Activated CD4-positive, alpha-beta T cell treated with anti-CD3 and anti-CD28 coated beads for 1 hour (primary cell): ENCODE measurements at places on chromosomes 16 and 17.
A peak's percentile ranks its signal among the peaks of the same experiment; 100 is the strongest.

DNA sequence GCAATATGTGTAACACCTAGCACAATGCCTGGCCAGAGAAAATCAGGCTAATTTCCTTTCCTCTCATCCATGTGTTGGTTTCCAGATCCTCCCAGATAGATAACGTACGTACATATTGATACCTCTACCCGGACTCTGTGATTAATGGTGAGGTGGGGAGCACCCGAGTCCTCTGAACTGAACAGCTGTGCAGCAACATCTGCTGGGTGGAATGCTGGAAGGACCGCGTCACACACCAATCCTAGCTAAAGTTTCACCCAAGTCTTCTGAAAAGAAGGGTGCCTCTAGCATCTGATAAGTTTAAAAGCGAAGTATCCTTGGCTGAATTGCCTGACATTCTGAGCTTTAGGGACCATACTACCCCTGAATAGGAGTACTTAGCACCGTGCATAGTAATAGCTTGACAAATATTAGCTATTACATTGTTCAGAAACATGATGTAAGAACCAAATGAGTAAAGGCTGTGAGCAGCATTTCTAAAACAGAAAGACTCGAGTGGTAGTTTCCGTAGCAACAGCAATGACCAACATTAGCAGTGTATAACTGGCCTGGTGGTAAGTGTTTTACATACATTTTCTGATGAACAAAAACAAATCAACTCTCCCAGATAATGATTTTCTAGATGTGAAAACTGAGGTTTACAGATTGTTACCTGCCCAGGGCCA is 91.4 kb downstream of the SYCE1L start:
- DNase-seq = no peak

- no peak for DNase-seq
These were observed 35.9 kb upstream of the ACSM2B start for GRCh38 chr16:20611975-20612481.

DNA sequence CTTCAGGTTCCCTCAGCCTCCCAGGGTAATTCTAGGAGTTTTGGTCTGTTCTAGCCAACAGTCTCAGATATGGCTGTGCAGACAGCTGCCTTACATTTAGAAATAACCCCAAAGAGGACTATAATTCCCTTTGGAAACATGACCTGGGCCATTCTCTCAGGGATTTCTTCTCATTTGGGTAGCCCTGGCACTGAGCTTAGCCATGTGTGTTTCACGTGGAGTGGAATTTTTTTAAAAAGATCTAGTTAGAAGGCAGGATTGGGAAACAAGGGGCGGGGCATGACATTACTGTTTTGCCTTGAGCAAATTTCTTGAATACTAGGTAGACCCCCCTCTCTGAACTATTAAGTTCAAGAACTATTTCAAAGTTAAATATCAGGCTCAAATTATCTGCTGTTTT is 29.6 kb upstream of the MRC2 start:
- DNase-seq = no peak

DNA sequence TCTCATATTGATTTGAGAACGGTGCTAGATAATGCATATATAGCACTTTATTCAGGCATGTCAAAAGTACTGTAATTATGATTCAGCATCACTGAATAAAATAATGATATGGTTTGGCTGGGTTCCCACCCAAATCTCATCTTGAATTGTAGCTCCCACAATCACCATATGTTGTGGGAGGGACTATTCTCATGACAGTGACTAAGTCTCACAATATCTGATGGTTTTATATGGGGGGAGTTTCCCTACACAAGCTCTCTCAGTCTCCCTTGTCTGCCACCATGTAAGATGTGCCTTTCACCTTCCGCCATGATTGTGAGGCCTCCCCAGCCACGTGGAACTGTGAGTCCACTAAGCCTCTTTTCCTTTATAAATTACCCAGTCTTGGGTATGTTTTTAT is 25.6 kb upstream of the LONP2 start:
- no peak for DNase-seq

DNA sequence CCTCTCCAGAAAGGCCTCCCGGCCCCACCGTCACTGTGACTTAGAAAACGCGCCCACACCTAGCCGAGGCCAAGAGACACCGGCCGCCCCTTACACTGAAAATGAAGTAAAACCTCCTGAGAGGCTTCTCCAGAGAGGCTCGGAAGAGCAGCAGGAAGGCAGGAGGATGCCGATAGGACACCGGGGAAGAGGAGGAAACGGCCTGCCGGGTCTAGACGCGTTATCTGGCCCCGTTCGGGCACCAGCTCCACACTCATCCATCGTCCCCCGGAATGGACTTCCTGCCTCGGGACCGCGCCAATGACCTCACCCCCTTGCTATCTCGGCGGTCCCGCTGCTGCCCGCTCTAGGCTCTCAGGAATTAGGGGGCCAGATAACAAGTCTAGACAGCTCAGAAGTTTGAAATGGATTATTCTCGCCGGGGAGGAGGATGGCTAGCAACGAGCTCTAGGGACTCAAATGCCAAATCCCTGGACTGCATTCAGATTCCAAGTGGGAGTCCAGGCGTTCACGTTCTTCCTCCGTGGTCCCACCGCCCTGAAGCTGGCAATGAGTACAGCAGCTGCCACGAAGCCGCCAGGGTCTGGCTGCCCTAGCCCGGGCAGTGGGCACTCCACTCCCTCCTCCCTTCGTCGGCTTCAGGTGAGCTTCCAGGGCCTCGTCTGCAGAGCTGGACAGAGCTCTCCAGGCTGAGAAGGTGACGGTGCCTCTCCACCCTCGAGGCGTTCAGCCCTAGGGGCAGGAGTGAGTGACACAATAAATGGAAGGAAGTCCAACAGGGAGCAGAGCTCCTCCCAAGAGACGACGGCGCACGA is 350.9 kb downstream of the FOXL1 start:
- no peak for DNase-seq

DNA sequence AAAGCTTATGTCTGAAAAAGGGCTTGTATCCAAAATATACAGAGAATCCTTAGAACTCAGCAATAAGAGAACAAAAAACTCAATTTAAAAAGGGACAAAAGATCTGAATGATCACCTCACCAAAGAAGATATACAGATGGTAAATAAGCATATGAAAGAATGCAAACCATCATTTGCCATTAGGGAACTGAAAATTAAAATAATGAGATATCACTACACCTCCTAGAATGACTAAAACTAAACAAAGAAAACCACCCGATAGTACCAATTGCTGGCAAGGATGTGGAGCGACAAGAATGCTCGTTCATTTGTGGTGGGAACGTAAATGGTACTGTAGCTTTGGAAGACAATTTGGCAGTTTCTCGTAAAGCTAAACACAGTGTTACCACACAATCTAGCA is 66.9 kb upstream of the MPHOSPH6 start:
- no peak for DNase-seq

- no peak for DNase-seq
These were observed 66.4 kb downstream of the METRNL start for GRCh38 chr17:83145831-83146230.

- no peak for DNase-seq
These were observed 14.6 kb upstream of the PITPNA start for GRCh38 chr17:1577182-1577581.

- no peak for DNase-seq
These were observed 49.6 kb upstream of the IRX6 start for GRCh38 chr16:55274391-55274790.

- DNase-seq = no peak
These were observed 342.4 kb upstream of the TBX2 start for GRCh38 chr17:61057257-61057656.

GRCh38 chr16:60060731-60061130 is 1326.6 kb upstream of the GOT2 start:
- DNase-seq = no peak

GRCh38 chr17:40316571-40317344 is 7.8 kb downstream of the RARA start:
- peak; percentile 8 for DNase-seq

GRCh38 chr16:84443166-84443802 is 61.2 kb downstream of the MEAK7 start:
- no peak for DNase-seq

- no peak for DNase-seq
These were observed 28.5 kb upstream of the SLC38A8 start for GRCh38 chr16:84071121-84071520.

- DNase-seq = no peak
These were observed 31.5 kb upstream of the TMEM220 start for GRCh38 chr17:10761281-10761680.

- no peak for DNase-seq
These were observed at the start of gene ASIC2 for GRCh38 chr17:33292981-33293867. Gene ASIC2, minus strand, starts transcription at chr17:33293295.

GRCh38 chr17:3043737-3044365 is 19.6 kb downstream of the OR1D5 start:
- DNase-seq = no peak

DNA sequence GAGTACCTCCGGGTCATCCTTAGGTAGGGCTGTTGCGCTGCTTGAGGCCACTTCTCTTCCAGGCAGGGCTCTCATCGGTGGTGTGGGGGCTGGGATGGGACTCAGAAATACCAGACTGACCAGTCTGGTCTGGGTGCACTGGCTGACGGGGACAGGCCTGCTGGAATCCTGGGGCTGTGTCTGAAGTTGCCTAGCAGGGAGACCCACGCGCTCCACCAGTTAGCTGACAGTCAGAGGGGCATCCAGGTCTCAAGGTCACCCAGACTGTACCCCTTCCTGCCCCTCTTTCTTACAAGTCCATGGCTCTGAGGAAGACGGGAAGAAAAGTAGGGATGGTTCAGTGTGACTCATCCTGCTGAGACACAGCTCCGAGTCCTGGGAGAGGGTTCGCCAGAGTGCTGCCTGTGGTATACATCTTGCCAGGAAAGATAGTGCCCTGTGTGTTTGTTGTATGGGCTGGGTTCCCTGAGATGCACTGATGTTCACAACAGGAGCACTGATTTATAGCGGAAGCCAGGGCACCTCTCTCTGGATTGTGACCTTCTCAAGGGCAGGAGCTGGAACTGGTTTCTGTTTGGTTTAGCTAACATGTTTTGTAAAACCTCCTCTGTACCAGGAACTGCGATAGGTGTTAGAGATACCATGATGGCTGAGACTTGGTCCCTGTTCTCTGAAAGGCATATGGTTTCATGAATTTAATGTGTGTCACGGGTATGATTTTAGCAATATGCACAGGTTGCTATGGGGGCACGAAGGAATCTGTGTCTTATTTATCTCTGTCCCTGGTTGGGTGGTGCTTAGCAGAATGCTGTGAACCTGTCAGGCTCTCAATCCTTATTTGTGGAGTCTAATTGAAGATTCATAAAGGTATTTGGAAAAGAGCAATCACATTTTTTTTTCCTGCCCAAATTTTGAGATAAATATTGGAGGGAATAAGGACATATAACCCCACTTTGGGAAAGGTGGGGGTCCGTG is 97.5 kb downstream of the OR1D5 start:
- no peak for DNase-seq

DNA sequence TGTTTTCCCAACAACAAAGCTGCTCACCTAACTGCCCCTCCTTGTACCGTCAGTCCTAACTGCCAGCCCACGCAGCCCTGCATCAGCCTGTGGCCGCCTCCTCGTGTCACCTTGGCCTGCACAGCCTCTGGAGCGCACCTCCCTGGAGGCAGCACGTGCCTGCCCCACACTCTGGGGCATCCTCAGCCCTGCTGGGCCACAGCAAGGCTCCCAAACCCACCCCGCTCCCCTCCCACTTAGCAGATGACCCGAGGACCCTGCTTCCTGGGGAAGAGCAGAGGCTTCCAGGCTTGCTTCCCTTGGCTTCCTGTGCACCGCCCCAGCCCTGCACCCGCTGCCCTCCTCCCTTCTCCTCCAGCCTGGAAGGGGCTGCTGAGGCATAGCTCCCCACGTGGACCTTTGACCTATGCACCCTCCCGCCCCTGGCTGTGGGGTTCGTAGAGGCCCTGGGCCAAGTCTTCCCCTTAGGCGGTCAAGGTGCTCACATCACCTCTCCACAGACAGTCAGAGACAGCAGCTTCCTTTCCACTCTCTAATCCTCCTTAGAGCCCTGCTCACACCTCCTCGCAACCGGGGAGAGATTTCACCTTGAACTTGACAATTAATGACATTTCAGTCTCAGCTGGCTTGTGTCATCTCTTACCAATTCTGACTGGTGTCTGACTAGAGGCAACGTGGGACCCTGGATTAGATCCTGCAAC is 115.0 kb downstream of the MGAT5B start:
- no peak for DNase-seq
